ENCODE measurements at places on chromosomes 2 and 18.

DNA sequence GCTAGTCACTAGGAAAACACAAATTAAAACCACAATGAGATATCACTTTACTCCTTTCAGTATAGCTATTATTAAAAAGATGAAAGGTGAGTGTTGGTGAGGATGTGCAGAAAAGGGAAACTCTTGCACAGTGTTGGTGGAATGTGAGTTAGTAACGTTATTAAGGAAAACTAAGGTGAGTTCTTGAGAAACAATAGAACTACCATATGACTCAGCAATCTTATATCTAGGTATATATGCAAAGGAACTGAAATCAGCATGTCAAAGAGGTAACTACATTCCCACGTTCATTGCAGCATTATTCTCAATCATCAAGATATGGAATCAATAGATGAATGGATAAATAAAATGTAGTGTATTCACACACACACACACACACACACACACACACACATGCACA lies 117.3 kb upstream of the HNMT start:
- DNase-seq = no peak

DNA sequence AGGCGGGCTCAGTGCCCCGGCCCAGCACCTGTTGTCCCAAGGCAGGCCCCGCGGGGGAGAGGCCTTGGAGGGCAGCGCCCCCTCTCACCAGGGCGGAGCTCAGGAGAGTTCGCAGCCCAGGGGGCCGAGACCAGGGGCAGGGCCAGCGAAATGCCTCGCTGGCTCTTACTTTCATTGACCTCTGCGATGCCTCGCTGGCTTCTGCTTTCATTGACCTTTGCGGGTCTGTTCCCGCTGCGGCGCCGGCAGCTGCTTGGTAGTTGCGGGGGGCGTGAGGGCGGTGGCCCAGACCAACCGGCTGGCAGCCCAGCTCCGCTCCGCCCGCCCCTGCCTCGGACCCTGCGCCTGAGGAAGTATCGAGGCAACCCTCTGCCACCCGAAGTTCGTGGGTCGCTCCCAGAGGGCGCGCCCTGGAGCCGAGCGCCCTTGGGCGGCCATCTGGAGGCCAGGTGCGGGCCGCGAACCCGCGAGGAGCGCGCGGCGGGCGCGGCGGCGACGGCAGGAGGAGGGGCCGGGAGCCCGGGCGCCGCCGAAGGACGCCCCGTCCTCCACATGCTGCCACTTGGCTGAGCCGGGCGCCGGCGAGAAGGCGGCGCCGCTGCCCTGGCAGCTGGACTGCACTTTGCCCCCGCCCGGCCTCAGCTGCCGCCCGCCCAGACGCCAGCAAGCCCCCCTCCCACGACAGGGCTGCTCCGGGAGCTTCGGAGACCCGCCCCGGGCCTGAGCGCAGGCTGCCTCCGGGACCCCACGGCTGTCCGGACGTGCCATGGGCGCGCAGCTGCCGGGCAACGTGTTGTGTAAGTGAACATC lies 118.0 kb upstream of the MSTN start:
- no peak for DNase-seq

DNA sequence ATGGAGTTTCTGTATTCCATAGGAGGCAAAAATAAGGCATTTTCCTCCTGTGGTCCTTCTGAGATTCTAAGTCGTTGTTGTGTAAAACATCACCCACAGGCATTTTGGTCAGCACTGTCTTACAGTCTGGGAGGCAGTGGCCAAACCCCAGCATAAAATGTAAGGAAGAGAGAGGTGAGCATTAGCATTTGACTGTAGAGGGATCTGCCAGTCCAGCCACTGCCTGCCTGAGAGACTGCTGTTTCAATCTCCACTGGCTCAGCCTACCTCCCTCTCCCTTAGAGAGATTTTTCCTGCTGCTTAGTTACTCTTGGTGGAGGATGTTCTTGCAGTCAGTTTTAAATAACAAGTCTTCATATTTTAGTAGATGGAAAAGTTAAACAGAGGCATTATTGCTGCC lies 77.0 kb downstream of the ARHGEF33 start:
- DNase-seq = no peak

GRCh38 chr2:133054297-133054696 lies 384.3 kb upstream of the LYPD1 start:
- DNase-seq = no peak

DNA sequence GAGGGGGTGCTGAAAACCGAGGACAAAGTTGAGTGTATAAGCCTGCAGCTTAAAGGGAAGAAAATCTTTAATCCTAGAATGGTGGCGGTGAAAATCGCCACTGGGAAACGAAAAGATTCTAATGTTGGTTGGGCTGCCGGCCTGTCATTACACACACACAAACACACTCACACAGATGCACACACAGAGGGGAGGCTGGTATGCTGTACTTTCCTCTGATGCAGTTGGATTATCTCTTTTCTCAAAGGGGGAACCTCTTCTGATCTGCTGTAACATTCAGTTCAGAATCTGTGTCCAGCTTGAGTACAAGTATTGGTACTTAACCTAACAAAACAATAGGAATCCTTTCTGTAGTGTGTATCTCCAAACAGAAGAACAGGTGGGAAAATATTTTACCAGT lies 39.0 kb downstream of the ANXA4 start:
- no peak for DNase-seq
